ENCODE measurements at places on chromosomes 11 and 22.
A peak's percentile ranks its signal among the peaks of the same experiment; 100 is the strongest.

DNA sequence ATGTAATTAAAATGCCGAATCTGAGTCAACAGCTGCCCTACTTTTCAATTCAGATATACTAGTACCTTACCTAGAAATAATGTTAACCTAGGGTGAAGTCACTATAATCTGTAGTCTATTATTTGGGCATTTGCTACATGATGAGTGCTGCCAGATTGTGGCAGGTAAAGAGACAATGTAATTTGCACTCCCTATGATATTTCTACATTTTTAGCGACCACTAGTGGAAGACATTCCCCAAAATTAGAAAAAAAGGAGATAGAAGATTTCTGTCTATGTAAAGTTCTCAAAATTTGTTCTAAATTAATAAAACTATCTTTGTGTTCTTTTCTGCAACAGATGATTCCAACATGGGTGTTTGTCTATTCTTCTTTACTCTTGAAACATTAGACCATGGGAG is 14.1 kb downstream of the MS4A1 start:
- DNase-seq: no peak
- no peaks in the 10 kb centered on the region for H3K4me1 ChIP-seq
- no peak overlapping the region for H3K4me3 ChIP-seq
- H3K27me3 ChIP-seq: no peaks in the 10 kb centered on the region
- H3K27ac ChIP-seq: no peak overlapping the region

GRCh38 chr11:130891326-130891725 is 25.0 kb downstream of the SNX19 start:
- no peaks in the 10 kb centered on the region for H3K27me3 ChIP-seq
- H3K4me3 ChIP-seq: no peak overlapping the region
- H3K27ac ChIP-seq: no peak overlapping the region
- H3K4me1 ChIP-seq: peaks cover 11% of the 10 kb centered on the region
- DNase-seq: no peak
- peaks cover 68% of the 10 kb centered on the region for H3K36me3 ChIP-seq

DNA sequence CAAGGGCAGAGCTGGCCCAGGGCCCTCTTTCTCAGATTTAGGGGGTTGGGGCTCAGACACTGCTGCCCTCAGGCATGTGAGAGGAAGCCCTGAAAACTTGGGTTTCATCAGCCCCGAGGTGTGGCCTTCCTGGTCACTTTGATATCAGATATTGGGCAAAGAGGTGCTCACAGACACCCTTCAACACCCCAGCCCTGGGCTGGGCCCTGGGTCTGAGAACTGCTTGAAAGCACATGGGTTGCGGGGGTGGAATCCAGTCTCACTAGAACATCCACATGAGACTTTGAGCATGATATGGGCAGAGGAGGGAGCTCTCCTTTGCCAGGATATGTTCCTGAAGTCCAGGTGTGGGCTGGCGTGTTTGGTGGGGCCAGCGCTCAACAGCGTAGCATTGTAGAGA is 10.4 kb downstream of the DGAT2 start:
- H3K4me1 ChIP-seq: peaks cover 56% of the 10 kb centered on the region
- H3K27me3 ChIP-seq: no peaks in the 10 kb centered on the region
- no peaks in the 10 kb centered on the region for H3K36me3 ChIP-seq
- no peak for DNase-seq
- no peak overlapping the region for H3K4me3 ChIP-seq
- H3K27ac ChIP-seq: no peak overlapping the region

- no peak for DNase-seq
- no peak overlapping the region for H3K4me3 ChIP-seq
- no peaks in the 10 kb centered on the region for H3K4me1 ChIP-seq
- no peaks in the 10 kb centered on the region for H3K36me3 ChIP-seq
- no peaks in the 10 kb centered on the region for H3K27me3 ChIP-seq
These were observed 22.5 kb downstream of the GSTT2B start for GRCh38 chr22:23938328-23939016.

DNA sequence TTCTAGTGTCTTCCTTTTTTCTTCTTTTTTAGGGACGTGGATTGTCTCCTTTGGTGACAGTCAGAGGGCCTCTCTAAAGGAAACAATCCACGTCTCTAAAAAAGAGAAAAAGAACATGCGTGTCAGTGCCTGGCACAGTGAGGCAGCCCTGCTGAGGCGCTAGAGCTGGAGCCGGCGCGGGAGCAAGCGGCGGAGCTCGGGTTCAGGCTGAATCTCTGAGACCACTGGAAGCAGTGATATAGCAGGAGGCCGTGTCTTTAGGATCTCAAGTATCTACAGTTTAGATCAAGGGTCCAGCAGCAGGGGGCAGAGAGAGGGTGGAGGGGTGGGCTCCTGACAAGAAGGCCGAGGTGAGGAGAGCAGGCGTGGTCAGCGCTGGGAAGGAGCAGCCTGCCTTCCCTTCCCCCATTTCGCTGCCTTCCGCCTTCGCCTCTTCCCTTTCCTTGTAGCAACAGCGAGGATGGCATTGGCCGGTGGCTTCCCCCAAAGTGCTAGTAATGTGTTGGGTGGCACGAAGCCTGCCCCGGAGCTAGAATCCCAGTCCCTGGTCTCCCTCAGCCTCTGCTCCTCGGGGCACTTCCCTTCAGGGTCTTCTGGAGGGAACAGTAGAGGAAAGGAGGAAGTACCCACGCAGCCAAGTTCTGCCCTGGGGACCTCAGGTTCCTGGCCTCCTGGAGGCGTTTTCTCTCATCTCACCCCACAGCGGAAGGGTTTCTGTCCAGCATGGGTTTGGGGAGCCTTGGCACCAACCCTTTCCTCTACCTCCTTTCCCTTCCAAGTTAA is 28.2 kb upstream of the RAB1B start:
- H3K36me3 ChIP-seq: no peaks in the 10 kb centered on the region
- H3K4me3 ChIP-seq: no peak overlapping the region
- H3K27me3 ChIP-seq: no peaks in the 10 kb centered on the region
- no peak for DNase-seq
- H3K27ac ChIP-seq: no peak overlapping the region

DNA sequence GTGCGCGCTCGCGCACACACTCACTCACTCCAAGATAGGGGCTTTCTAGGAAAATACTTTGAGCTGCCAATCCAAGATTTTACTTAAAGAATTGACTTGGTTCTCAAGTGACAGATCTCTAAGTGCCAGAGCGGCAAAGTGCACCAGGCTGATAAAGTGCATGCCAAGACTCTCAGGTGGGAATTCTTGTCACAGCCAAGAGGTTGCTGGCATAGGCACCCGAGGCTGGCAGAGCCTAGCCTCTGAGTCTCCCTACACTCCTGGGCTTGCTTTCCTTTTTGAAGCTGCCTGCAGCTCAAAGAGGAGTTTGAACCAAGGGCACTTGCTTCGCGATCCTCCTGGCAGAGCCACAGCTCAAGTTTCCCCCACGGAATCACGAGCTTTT is 2.5 kb upstream of the ADM start:
- DNase-seq: peak; percentile 71
- peak overlapping the region; percentile 77 for H3K27ac ChIP-seq
- no peaks in the 10 kb centered on the region for H3K36me3 ChIP-seq
- H3K4me1 ChIP-seq: peaks cover 74% of the 10 kb centered on the region

GRCh38 chr22:33326540-33327295 is 268.5 kb upstream of the SYN3 start:
- H3K4me1 ChIP-seq: no peaks in the 10 kb centered on the region
- no peak overlapping the region for H3K27ac ChIP-seq
- no peaks in the 10 kb centered on the region for H3K27me3 ChIP-seq
- DNase-seq: no peak
- no peaks in the 10 kb centered on the region for H3K36me3 ChIP-seq
